ENCODE measurements at places on chromosomes 11 and 22.

DNA sequence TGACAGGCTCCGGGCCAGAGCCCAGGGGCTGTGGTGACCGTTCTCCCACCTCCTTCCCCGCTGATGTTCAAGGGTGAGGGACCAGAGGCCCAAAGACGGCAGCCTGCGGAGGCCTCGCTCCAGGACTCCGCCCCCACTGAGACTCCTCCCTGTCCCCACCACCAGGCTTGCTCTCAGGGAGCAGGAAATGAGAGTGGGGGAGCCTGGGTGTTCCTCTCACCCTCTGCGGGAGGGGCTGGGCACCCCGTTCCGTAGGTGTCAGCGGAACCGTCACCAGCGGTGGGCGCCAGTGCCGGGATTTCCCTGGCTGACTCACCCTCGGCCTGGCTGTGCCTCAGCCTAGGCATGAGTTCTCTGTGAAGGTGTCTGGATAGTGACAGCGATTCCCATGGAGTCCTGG is 15.7 kb downstream of the DAGLA start:
- DNase-seq = peak; percentile 95

GRCh38 chr11:47656260-47656885 is 14.0 kb upstream of the MTCH2 start:
- DNase-seq = no peak

- DNase-seq = no peak
These were observed 23.4 kb downstream of the ZNF202 start for GRCh38 chr11:123718063-123718462.

DNA sequence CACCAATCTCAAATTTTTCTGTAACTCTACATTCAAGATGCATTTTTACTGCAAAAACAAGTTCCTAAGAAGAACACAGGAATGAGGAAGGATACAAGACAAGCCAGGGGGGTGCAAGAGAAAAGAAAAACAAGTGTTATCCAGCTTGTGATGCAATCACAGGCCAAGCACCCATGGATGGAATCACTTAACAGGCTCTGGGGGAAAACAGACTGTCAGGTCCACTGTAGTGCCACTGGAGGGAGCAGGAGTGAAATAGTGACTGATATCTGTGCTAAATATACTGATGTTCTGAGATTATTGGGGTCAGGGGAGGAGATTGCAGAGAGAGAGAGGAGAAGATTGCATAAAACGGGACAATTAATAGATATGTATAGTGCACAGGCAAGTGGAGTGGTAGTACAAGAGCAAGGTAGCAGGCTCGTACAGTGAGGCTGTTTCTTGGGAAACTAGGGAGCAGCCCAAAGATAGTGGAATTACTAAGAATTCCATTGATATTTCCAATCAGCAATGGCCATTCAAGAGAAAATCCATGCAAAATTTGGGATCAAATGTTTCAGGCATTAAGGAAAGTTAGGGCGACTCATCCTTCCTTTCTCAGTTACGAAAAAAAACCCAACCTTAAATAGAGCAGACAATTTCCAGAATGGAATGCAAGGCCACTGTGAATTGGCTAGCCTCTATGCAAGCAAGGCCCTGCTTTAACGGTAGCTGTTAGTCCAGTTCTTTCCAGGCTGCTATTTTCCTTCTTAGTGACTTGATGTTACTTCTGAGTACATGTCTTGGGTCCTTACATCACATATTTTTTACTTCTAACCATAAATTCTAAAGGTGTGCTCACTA is 52.2 kb upstream of the CEP126 start:
- DNase-seq = no peak

GRCh38 chr11:126637795-126638175 is 282.3 kb downstream of the ST3GAL4 start:
- no peak for DNase-seq

DNA sequence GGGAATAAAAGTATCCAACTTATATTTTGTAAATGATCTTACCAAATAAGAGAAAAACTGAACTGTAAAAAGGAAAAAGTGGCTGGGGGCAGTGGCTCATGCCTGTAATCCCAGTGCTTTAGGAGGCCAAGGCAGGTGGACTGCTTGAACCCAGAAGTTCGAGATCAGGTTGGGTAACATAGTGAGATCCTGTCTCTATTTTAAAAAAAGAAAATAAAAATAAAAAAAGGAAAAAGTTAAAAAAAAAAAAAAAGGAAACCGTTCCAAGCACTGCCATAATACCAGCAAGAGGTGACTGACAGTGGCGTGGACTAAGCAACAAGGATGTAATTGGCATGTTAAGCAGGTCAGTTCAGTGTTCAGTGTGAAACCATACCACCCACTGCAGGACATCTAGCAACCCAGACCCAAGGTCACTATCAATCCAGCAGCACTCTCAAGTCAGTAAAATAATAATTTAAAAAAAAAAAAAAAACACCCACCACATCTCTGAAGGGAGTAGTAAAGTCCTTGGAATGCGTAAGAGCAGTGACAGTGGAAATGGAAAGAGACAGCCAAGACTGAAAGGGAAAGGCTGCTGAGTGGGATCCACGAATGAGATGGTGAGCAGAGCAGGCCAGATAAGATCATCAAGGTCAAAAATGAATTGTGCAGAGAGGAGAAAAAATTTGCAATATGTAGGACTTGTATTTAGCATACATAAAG is 43.6 kb downstream of the MAPK1 start:
- no peak for DNase-seq

DNA sequence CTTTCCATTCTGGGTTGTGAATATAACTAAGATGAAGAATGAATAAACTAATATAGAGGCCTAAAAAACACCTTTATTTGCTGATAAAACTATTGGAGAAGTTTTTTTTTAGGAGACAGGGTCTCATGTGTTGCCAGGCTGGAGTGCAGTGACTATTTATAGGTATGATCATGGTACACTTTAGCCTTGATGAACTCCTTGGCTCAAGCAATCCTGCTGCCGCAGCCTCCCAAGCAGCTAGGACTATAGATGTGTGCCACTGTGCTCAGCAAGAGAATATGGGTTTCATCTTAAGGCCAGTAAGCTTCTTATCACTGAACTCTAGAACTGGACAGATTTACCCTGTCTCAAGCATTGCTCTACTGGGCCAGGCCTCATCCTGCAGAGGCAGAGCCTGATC is 26.6 kb downstream of the CCDC90B start:
- DNase-seq = no peak

DNA sequence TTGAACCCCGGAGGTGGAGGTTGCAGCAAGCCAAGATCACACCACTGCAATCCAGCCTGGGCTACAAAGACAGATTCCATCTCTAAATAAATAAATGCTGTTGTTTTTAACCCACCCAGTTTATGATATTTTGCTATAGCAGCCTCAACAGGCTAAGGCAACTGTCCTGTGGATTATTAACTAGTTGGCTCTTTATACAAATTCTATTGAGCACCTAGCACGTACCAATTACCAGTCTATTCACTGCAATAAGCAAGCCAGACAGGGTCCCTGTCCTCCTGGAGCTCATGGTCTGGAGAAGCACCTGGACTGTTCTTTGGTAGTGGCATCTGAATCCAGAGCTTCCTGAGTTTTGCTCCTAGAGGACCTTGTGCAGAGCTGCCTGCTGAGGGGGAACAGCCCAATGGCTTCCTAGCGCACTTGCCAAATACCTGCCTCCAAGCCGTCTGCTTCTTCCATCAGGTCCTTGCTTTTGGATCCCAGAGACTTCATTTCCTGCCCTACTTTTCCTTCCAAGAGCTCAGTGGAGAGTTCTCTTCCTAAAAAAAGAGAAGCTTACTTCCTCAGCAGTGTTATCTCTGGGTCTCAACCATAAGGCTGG is 49.9 kb upstream of the MICAL2 start:
- no peak for DNase-seq

GRCh38 chr22:20205964-20206708 is 55.3 kb upstream of the CCDC188 start:
- DNase-seq = peak; percentile 79

- DNase-seq = no peak
These were observed 16.6 kb downstream of the TBC1D10A start for GRCh38 chr22:30309951-30310741.
